Activated CD4-positive, alpha-beta memory T cell treated with anti-CD3 and anti-CD28 coated beads for 36 hours (primary cell): ENCODE measurements at places on chromosomes 11 and 22. TPM values are rescaled to one million over a fixed set of nuclear protein-coding genes. Genes with fewer than 3 reads are reported as not detected.

The CTSW gene
- total RNA-seq = 13.2 TPM

The HIC2 gene
- 3.6 TPM for total RNA-seq

The SEPTIN5 gene
- total RNA-seq = 0.41 TPM

The FIBIN gene
- not detected for total RNA-seq

The DGCR6 gene
- total RNA-seq = 0.95 TPM

The TRIM51 gene
- not detected for total RNA-seq

The P2RX6 gene
- not detected for total RNA-seq

The PARVG gene
- 58.5 TPM for total RNA-seq

GRCh38 chr11:122154227-122154626 lies 38.2 kb upstream of the BLID start:
- no peak for DNase-seq

- DNase-seq = no peak
These were observed 664 bp downstream of the PTGDR2 start for GRCh38 chr11:60854847-60855725.

DNA sequence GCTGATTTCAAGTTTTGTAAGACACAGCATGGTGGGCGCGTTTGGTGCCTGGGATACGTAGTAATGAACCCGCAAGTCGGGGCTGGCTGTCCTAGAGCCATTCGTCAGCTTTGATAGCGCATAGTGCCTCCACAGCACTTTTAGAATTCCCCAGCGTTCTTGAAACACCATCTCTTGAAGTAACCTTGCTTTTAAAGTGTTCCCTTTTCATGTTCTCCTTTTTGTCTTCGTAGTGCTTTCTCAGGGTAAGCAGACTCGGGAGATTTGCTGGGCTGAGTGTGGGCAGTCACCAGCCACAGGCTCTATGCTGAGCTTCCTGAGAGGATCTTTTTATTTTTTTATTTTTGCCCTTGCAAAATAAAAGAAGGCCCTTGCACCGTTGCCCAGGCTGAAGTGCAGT lies 39.6 kb upstream of the CTTN start:
- DNase-seq = no peak

DNA sequence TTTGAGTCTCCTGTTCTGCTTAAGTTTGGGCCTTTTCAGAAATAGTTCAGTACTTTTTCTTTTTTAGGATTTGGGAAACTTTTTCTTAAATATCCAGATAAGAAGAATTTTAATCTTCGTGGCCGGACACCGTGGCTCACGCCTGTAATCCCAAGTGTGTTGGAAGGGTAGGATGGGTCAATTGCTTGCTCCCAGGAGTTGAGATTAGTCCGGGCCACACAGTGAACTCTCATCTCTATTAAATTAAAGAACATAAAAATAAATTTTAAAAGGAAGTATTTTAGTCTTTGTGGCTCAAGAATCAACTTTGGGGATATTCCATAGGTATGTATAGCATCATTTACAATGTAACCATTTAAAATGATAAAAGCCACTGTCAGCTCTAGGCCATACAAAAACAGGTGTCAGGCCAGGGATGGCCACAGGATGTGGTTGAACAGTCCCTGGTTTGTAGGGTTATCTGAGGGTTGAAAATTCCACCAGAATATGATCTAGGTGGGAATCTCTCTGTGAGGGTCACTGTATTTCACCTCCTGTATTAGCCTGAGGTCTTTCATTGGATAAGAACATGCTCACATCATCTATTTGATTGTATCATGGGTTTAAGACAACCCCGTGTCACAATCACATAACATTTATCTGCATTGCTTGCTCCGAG lies 115.6 kb downstream of the GGTLC2 start:
- DNase-seq = no peak

DNA sequence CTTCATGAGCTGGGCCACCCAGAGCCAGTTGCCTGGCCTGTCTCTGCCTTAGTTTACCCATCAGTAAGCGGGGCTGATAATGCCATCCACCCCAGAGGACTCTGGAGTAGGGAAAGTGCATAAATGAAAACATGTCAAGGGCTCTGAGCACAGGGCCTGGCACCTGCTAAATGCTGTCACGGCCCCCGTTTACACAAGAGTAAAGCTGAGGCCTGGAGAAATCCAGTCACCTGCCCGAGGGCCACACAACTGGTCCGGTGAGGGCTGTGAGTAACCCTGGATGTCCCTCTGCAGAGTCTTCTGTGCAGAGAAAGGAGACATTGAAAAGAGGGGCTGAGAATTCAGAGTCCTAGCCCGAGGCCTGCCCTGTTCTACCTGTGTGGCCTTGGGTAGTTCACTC lies 110.6 kb upstream of the ANO1 start:
- no peak for DNase-seq

DNA sequence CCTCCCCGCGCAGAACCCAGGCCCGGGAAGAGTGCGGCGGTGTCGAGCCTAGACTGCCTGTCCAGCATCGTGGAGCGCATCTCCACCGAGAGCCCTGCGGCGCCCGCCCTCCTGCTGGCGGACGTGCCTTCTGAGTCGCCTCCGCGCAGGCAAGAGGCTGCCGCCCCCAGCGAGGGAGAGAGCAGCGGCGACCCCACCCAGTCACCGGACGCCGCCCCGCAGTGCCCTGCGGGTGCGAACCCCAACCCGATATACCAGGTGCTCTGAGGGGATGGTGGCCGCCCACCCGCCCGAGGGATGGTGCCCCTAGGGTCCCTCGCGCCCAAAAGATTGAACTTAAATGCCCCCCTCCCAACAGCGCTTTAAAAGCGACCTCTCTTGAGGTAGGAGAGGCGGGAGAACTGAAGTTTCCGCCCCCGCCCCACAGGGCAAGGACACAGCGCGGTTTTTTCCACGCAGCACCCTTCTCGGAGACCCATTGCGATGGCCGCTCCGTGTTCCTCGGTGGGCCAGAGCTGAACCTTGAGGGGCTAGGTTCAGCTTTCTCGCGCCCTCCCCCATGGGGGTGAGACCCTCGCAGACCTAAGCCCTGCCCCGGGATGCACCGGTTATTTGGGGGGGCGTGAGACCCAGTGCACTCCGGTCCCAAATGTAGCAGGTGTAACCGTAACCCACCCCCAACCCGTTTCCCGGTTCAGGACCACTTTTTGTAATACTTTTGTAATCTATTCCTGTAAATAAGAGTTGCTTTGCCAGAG lies 2.0 kb downstream of the MYOD1 start:
- DNase-seq = no peak

DNA sequence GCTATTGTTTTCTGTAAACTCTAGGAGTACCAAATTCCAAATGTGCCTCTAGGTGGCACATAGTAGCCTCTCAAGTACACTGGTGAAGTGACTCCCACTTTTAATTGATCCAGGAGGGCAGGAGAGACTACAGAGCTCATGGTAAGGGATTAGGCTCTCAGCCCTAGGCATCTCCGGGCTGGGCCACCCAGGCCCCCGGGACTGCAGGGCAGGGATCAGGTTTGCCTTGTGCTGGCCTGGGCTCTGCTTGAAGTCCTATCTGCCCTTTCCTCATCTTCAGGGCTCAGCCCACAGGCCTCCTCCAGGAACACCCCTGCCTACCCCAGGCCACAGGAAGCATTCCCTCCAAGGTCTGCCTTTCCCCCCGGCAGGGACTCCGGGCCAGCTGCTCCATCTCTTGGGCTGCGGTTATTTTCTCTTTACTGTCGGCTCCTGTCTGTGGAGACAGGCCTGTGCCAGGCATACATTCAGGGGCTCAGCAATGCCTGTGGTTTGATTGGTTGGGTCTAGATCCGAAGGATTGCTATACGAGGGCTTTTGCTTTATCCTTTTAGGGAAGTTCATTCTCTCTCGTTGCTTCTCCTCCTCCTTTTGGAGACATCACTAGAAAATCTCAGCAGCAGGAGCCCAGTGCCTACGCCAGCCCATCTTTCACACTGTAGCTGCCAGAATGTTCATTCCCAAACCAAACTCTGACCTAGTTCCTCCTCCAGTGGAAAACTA lies 32.8 kb downstream of the PARVA start:
- no peak for DNase-seq

- no peak for DNase-seq
These were observed 84.6 kb downstream of the ETS1 start for GRCh38 chr11:128502726-128503125.

DNA sequence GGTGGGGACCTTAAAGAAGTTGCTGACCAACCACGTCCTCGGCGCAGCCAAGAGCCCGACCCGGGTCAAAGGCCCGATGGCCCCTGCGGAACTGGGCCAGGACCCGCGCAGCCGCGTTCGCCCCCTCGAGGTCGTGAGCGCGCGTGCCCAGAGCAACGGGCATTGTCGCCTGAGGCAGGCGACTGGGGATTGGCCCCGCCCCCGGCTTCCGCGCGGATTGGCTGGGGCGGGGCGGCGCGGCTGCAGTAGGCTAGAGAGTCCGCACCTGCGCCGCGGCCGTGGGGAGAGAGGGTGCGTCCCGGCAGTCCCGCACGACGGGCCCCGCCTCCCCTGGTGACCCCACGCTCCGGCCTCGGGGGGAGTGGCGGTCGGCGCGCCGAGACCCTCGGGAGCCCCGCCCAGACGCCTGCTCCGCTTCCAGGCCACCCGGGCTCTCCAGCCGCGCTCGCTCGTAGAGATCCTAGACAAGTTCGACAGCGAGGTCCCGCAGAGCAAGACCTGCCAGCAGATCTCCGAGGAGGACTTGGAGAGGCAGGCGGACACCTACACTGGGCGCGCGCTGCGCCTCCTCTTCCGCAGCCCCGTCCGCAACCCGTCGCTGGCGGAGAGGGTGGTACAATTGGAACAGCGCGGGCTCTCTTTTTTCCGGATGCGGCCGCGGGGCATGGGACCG lies 8.3 kb upstream of the PPIL2 start:
- DNase-seq = peak; percentile 84

- DNase-seq = no peak
These were observed 11.0 kb downstream of the OR51E1 start for GRCh38 chr11:4654635-4655369.

DNA sequence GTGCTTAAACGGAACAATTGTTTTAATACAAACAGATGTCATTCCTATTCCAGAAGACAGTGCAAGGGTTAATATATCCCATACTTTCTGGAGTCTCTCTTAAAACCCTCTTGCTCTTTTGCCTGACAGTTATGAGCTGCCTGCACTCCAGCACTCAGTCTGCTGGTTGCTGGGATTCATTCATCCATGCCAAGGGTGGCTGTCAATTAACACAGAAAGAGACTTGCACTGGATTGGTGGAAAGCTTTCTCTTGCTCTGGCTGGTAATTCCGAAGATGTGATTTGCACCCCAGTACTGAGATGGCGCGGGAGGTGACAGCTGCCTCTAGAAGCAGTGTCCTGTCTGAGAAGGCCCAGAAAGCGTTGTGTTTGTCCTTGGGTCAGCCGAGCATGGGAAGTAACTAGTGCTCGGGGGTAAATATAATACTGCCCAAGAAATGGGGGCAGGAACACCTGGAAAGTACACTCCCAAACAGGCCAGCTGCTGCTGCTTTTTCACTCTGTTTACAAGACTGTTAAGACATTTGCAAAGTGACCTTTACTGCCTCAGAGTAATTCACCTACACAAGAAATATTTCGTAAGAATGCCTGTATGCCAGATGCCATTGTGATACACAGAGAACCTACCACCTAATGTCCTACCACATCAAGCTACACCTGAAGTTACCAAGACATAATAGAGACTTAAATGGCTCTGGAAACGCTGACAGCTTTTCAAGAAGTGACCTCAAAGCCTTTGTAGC lies 20.5 kb downstream of the SCUBE2 start:
- no peak for DNase-seq

GRCh38 chr11:838441-839279 lies 3.7 kb downstream of the POLR2L start:
- DNase-seq = no peak

- no peak for DNase-seq
These were observed 20.6 kb upstream of the PRDM10 start for GRCh38 chr11:130023204-130023603.

DNA sequence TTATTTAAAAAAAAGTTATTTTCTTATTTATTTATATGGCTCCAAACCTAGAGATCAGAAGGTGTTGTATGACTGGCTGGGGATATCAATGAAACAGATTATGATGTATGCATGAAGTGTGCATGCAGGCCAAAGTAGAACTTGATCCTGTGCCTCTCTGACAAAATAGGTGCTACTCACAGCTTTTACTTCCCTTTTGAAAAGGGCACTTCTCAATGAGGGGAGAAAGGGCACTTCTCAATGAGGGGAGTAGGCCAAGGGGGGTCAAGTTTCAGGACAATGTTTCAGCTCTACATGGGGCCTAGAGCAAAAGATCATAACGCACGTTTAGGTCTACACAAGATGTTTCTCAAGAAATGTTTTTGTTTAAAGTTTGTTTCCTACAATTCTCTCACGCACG lies 397.5 kb downstream of the ETS1 start:
- no peak for DNase-seq

DNA sequence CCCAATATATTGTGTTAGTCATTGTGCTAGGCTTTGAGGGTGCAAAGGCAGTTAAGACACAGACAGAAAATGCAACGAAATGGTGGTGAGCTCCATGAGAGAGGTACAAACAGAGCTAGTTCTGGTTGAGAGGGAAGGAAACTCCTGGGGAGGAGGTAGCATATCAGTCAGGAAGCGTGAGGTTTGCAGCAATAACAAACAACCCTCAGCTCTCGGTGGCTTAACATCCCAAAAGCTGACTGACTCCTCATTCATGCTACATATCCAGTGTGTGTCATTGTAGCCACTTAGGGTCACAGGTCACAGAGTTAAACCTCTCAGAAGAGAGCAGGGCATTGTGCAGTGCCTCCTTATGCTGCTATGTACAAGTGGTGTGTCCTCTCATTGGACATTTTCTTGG lies 1.7 kb upstream of the ST14 start:
- no peak for DNase-seq

DNA sequence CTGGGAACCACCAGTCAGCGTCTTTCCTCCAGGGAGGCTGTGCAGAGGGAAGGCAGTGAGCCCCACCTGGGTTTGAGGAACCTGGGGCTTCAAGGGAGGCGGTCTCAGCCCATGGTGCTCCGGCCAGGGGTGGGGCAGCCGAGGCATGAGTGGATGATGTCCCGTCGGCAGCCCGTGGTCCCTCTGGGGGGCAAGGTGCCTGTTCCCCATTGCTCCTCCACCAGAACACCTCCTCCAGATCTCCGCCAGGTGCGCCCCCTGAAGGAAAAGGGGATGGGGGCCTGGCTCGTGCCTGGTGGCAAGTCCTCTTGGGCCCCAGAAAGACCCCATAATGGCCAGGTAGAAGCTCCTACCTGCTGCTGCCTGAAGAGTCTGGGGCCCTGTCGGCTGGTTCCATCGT lies 94.1 kb downstream of the KCNQ1 start:
- DNase-seq = no peak

- no peak for DNase-seq
These were observed 138.7 kb downstream of the TRIM29 start for GRCh38 chr11:119999220-119999619.

- peak; percentile 84 for DNase-seq
These were observed 7.7 kb downstream of the LPXN start for GRCh38 chr11:58567889-58568512.

DNA sequence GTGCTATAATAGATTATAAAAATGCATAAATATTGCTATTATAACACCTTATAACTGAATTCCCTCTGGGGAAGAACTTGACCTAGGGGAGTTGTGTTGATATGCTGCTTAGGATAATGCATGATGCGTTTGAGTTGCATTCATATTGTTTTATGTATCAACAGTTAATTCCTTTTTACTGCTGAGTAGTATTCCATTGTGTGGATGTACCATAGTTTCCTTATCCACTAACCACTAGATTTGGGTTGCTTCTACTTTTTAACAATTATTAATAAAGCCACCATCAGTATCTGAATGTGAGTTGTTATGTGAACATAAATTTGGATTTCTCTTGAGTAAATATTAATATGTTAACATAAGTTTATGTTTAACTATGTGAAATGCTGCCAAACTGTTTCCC lies 19.7 kb upstream of the LRRC4C start:
- no peak for DNase-seq
